ENCODE measurements at places on chromosomes 12 and 14.

- DNase-seq, result no peak
Observed at GRCh38 chr12:49582850-49583249, 14.9 kb upstream of the MCRS1 start.

- DNase-seq, result no peak
Observed at GRCh38 chr12:102891756-102892155, 25.3 kb downstream of the PAH start.

DNA sequence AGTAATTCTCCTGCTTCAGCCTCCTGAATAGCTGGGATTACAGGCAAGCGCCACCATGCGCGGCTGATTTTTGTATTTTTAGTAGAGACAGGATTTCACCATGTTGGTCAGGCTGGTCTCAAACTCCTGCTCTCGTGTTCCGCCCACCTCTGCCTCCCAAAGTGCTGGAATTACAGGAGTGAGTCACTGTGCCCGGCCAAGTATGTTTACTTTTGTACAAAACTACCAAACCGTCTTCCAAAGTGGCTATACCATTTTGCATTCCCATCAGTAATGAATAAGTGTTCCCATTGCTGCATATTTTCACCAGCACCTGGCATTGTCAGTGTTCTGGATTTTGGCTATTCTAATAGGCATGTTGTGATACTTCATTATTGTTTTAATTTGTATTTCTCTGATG, 8.4 kb upstream of the KRT6A start:
- no peak for DNase-seq

- no peak for DNase-seq
Observed at GRCh38 chr12:103547929-103548328, 39.1 kb upstream of the STAB2 start.

DNA sequence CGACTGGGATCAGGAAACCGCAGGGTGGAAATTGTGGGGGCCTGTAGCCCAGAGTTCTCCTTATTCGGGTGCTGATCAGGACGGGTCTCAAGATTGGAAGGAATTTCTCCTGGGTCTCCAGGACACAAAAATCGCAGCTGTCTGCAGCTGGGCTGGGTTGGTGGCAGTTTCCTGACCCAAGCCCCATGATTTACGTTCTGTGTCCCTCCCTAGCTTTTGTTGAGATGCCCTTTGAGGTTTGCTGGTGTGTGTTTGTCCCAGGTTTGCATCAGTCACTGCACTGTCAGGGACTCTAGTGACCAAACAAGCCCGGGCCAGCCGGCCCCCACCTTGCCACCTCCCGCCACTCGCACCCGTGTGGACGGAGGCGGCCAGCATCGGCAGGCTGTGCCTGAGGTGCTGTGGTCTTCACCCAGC, 89.5 kb downstream of the FBXL14 start:
- no peak for DNase-seq
